ENCODE measurements at places on chromosomes 2 and 18. TPM values are rescaled to one million over a fixed set of nuclear protein-coding genes. Genes with fewer than 3 reads are reported as not detected.

DNA sequence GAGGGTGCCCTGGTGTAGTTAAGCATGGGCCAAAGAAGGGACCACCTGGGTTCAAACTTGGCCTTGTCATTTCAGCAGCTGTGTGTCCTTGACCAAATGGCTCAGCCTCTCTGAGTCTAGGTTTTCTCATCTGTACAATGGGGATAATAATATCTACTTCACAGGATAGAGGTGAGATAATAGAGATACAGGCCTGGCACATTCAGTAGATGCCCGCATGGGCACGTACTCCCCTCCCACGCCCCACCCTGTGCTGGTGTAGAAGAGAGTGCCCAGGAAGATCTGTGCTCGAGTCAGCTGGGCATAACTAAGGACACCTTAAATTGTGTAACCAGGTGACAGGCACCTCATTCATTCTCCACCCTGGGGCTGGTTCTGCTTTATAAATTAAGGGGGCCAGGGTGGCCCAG, 8.4 kb upstream of the TMEM185B start:
- no peaks in the 10 kb centered on the region for H3K27me3 ChIP-seq
- no peaks in the 10 kb centered on the region for H3K36me3 ChIP-seq
- peaks cover 15% of the 10 kb centered on the region for H3K4me1 ChIP-seq
- DNase-seq: no peak

Gene LRP1B
- 0.19 TPM for total RNA-seq

GRCh38 chr2:69565431-69565839, 78.1 kb downstream of the AAK1 start:
- H3K4me1 ChIP-seq: peaks cover under 1% of the 10 kb centered on the region
- H3K27me3 ChIP-seq: no peaks in the 10 kb centered on the region
- no peak overlapping the region for H3K4me3 ChIP-seq

- H3K4me1 ChIP-seq: no peaks in the 10 kb centered on the region
- no peaks in the 10 kb centered on the region for H3K27me3 ChIP-seq
- H3K4me3 ChIP-seq: no peak overlapping the region
- no peak overlapping the region for H3K27ac ChIP-seq
- H3K36me3 ChIP-seq: no peaks in the 10 kb centered on the region
- DNase-seq: no peak
These were observed 616.9 kb upstream of the SLC8A1 start for GRCh38 chr2:41068740-41069139.

- DNase-seq: no peak
- no peak overlapping the region for H3K27ac ChIP-seq
- no peaks in the 10 kb centered on the region for H3K36me3 ChIP-seq
These were observed 276.6 kb downstream of the PHLPP1 start for GRCh38 chr18:62991959-62992358.

Gene ITM2C
- 1,707 TPM for total RNA-seq

Gene RTP5
- not detected for total RNA-seq

GRCh38 chr2:39668576-39669080, 2.9 kb downstream of the TMEM178A start:
- no peak overlapping the region for H3K4me3 ChIP-seq
- DNase-seq: no peak

Gene ADCY3
- total RNA-seq: 33.7 TPM

Gene ME2
- 76.5 TPM for total RNA-seq

DNA sequence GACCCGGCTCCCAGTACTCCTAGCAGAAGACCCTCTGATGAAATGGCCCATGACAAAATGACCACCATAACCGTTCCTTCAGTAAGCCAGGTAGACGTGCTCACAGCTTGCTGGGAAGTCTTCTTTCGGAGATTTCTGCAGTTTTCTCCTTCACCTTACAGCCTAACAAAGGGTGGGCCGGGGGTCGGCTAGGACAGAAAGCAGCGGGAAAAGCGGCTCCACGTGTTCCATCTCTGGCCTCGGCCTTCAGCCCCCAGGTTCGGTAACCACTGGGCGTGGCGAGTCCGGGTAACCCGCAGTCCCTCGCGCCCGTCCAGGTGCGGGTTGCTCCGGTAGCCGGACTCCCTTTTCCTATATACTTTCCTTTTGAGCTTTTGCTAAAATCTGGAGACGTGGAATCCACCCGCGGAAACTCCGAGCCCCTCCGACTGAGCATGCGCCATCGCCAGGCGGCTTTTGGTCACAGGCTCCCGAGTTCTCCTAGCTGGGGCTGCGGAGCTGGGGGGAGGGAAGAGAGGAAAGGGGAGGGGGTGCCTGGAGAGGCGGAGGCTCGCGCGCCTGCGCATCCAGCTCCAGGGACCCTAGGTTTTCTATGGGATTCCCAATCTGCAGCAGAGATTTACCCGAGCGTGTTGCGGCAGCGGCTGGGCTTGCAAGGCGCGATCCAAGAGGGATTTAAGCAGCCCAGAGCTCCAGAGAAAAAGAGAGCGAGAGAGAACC, at the start of gene VSNL1:
Gene VSNL1, plus strand, starts transcription at position 604 of the 720 bp plus-strand sequence. CDS start 51,379 bp downstream, outside the sequence.
- no peaks in the 10 kb centered on the region for H3K36me3 ChIP-seq
- H3K27me3 ChIP-seq: no peaks in the 10 kb centered on the region
- no peaks in the 10 kb centered on the region for H3K4me1 ChIP-seq

DNA sequence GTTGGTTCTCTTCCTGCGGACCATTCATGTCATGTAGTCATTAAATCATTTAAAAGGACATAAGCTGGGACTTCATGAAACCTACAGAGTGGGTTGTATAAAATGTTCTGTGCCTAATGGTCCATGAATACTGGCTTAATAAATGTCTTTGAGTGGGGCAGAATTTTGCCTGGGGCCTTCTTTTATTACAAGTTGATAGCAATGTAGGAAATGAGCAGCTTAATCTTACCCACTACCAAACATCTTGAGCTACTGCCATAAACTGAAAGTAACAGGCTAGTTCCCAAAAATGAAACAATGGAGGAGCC, 130.9 kb downstream of the TMEM17 start:
- no peak overlapping the region for H3K4me3 ChIP-seq
- H3K27ac ChIP-seq: no peak overlapping the region
- no peaks in the 10 kb centered on the region for H3K4me1 ChIP-seq

Gene SERPINB10
- total RNA-seq: not detected

DNA sequence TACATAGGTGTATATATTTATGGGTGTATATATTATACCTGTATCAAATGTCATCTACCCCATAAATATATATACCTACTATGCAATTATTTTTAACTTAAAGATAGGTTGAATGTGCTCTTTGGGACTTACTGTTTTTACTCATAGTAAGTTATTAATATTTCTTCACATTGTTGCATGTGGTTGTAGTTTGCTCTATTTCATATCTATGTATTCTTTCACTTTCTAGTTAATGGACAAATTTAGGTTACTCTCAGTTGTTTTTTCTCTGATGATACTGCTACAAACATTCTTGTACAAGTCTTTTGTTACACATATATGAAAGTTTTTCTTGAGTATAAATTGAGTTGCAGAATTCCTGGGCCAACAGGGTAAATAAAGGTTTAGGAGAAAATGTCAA, 601.8 kb upstream of the ID2 start:
- no peak for DNase-seq
- no peaks in the 10 kb centered on the region for H3K36me3 ChIP-seq
- H3K27ac ChIP-seq: no peak overlapping the region
- H3K4me3 ChIP-seq: no peak overlapping the region
- H3K4me1 ChIP-seq: no peaks in the 10 kb centered on the region

GRCh38 chr2:43107679-43108078, 118.7 kb downstream of the ZFP36L2 start:
- H3K4me1 ChIP-seq: no peaks in the 10 kb centered on the region
- no peaks in the 10 kb centered on the region for H3K36me3 ChIP-seq
- H3K27ac ChIP-seq: peak overlapping the region; percentile 71
- no peak for DNase-seq
- no peak overlapping the region for H3K4me3 ChIP-seq
- H3K27me3 ChIP-seq: no peaks in the 10 kb centered on the region

GRCh38 chr2:120878970-120879369, 143.3 kb downstream of the GLI2 start:
- H3K27ac ChIP-seq: no peak overlapping the region
- H3K27me3 ChIP-seq: no peaks in the 10 kb centered on the region
- no peak overlapping the region for H3K4me3 ChIP-seq

Gene OR6B2
- total RNA-seq: not detected

- no peaks in the 10 kb centered on the region for H3K36me3 ChIP-seq
- no peak overlapping the region for H3K27ac ChIP-seq
- no peaks in the 10 kb centered on the region for H3K27me3 ChIP-seq
- no peaks in the 10 kb centered on the region for H3K4me1 ChIP-seq
- DNase-seq: no peak
These were observed 125.8 kb upstream of the COPS8 start for GRCh38 chr2:236959876-236960275.

DNA sequence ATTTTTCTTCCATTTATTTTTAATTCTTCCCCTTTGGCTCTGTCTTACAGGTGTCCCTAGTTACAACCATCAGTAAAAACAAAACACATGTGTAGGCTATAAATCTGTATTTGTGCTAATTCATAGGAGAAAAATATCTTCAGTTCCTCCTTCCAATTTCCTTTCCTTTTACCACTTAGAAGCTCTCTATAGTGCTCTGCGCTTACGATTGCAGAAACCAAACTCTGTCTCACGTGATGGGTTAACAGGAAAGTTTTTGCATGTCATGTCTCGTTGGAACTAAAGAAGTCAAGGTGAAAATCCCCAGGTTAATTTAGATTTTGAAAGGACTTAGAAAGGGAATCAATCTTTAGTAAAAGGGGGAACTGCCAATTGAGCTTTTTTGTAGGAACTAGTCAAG, 1390.5 kb upstream of the ZEB2 start:
- no peaks in the 10 kb centered on the region for H3K4me1 ChIP-seq
- no peaks in the 10 kb centered on the region for H3K36me3 ChIP-seq
- no peak for DNase-seq

GRCh38 chr18:9346775-9347174, 12.2 kb downstream of the TWSG1 start:
- no peaks in the 10 kb centered on the region for H3K36me3 ChIP-seq
- H3K4me3 ChIP-seq: no peak overlapping the region
- no peaks in the 10 kb centered on the region for H3K4me1 ChIP-seq
- H3K27ac ChIP-seq: no peak overlapping the region
- H3K27me3 ChIP-seq: no peaks in the 10 kb centered on the region
- no peak for DNase-seq

GRCh38 chr18:10913919-10914318, 235.4 kb downstream of the PIEZO2 start:
- no peak overlapping the region for H3K27ac ChIP-seq
- no peak overlapping the region for H3K4me3 ChIP-seq
- H3K36me3 ChIP-seq: no peaks in the 10 kb centered on the region
- no peaks in the 10 kb centered on the region for H3K27me3 ChIP-seq

- H3K4me1 ChIP-seq: peaks cover 6% of the 10 kb centered on the region
- no peak overlapping the region for H3K4me3 ChIP-seq
- no peaks in the 10 kb centered on the region for H3K36me3 ChIP-seq
- no peak overlapping the region for H3K27ac ChIP-seq
These were observed 61.9 kb upstream of the BZW1 start for GRCh38 chr2:200749631-200750322.

Gene KLHL29
- 2.9 TPM for total RNA-seq

DNA sequence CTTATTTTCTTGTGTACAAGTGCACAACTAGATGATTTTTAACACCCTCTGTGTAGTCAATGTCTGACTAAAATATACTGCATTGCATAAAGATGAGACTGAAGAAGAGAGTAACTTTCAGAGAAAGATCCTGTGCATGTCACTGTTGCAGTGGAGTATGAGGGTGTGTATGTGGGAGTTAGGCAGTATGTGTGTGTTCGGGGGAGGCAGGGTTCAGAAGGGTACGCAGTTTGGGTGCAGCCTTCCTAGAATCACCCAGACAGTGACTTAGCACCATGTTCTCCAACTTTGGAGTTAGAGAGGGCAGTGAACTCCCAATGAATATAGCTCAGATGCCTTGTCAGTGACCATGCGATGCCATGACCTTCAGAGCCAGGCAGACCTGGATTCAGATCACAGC, 84.6 kb downstream of the LRATD1 start:
- no peak overlapping the region for H3K4me3 ChIP-seq
- no peak for DNase-seq
- H3K36me3 ChIP-seq: no peaks in the 10 kb centered on the region
- no peaks in the 10 kb centered on the region for H3K27me3 ChIP-seq

DNA sequence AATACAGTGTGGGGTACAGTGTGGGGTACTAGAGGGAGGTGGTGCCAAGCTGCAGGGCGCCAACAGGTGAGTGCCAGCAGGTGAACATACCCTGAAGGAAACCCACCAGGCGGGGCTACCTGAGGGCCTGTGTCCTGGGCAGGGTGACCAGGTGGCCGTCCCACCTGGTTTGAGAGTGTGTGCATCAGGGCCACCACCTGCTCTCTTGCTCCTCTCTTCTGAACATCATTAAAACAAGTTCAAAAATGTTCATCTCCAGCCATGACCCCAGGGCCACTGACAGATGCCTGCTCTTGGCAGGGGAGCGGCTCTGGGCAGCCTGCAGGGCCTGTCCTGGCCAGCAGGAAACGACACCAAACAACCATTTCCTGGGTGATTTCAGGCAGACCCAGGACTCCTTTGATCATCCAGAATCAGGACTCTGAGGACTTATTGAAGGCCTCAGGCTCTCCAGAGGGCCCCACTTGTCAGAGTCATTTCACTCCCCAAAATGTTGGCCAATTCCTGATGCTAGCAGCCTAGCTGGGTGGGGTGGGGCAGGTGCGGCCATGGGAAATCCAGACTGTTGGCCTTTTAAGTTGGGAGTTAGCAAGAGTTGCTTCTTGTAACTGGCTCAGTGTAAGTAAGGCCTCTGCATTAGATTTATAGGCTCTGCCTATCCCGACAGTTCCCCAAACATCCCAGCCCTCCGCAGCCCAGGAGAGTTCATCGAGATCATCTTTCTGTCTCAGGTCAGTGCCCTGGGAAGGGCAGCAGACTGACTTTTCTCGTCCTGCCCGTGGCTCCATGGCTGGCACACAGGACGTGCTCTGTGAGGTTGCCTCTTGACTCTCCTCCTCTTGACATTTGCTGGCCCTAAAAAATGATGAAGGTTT, 111.5 kb upstream of the ZNF236 start:
- H3K27me3 ChIP-seq: no peaks in the 10 kb centered on the region
- H3K27ac ChIP-seq: no peak overlapping the region
- H3K4me1 ChIP-seq: no peaks in the 10 kb centered on the region
- H3K36me3 ChIP-seq: no peaks in the 10 kb centered on the region
- no peak for DNase-seq
- no peak overlapping the region for H3K4me3 ChIP-seq

Gene MSTN
- 0.11 TPM for total RNA-seq

Gene AQP4
- 0.16 TPM for total RNA-seq

- no peaks in the 10 kb centered on the region for H3K36me3 ChIP-seq
- peak overlapping the region; percentile 50 for H3K27ac ChIP-seq
- peak overlapping the region; percentile 7 for H3K4me3 ChIP-seq
- no peak for DNase-seq
- H3K27me3 ChIP-seq: no peaks in the 10 kb centered on the region
- H3K4me1 ChIP-seq: no peaks in the 10 kb centered on the region
These were observed 3.8 kb downstream of the ACTG2 start for GRCh38 chr2:73896362-73897239.

Gene CROCC2
- total RNA-seq: 0.05 TPM

Data from colonic mucosa (tissue), 4 donors.